ENCODE measurements at places on chromosomes 4 and X.

DNA sequence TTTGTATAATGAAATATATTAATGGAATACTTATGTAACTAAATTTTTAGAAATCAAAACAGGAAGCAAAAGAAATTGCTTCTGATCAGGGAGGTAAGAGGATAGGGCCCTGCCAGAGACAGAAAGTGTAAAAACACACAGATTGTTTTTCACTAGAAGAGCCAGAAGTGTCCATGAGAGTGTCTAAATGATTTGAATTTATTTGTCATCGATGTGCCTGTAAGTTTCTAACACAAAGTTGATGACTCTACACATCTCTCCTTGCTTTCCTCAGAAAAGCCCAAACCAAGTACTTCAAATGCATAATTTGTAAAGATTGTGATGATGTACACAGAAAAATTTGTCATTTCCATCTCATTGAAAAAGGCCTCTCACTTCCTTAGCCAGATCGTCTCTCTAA is 80.6 kb downstream of the TMEM156 start:
- DNase-seq: no peak

- no peak for DNase-seq
Measured at GRCh38 chrX:119381349-119381944, 17.7 kb upstream of the SLC25A43 start.

DNA sequence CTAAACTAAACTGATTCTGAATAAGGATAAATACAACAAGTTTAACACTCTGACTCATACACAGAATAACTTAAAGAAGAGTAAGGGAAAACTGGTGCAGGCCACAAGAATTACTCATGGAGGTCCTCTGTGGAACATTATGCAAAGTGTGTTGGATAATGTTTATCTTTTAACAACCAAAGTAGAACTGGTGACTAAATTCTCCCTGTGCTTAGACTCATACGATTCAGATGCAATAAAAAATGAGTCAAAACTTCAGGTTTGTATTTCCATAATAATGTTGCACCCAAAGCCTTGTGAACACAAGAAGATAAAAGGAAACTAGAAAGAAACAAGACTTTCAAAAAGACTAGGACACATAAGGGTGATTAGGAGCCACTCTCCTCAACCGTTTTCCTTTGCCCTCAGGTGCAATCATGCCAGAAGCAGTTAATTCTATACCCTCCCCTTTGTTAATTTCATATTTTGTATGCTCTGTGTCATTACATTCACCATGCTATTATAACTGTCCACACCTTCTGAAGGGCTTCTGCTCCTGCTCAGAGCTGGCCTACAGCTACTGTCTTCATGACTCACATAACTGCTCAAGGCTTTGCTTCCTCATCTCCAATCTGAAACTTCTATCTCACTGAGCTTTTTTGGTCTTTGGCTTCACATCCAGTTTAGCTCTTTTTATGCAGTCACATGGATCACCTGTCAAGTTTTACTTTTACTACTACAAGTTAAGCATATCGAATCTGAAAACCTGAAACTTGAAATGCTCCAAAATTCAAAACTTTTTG is 60.2 kb downstream of the KCNIP4 start:
- no peak for DNase-seq

- no peak for DNase-seq
Measured at GRCh38 chr4:80360084-80360483, 24.6 kb downstream of the CFAP299 start.

GRCh38 chrX:39063702-39064101 is 262.4 kb downstream of the MID1IP1 start:
- no peak for DNase-seq

GRCh38 chr4:93030670-93031069 is 726.9 kb downstream of the GRID2 start:
- no peak for DNase-seq
